ENCODE measurements at places on chromosomes 4 and X. TPM values are rescaled to one million over a fixed set of nuclear protein-coding genes. Genes with fewer than 3 reads are reported as not detected.

- DNase-seq = no peak
Measured at GRCh38 chr4:139554642-139554892, 1.5 kb downstream of the SETD7 start.

DNA sequence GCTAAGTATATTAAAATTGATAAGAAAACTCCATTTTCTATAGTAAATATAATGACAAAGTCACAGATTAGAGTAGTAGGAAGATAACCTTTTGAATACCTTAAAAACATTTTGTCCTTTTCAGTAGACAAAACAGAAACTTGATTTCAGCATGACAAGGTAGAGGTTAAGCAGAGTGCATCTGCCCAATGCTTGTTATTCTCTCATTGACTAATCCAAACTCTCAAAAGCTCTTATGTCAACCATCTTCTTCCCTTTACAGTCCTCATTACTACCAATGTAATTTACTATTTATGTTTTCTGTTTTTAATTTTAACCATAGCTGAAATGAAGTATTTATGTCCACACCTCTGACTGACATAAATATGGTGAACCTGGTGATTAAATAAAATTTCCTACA is 11.1 kb downstream of the NIPAL1 start:
- no peak for DNase-seq

OPRPN gene
- total RNA-seq = not detected

- DNase-seq = no peak
Measured at GRCh38 chrX:130902446-130902782, 595 bp downstream of the ENOX2 start.

JCHAIN gene
- total RNA-seq = 13.3 TPM

GRCh38 chr4:116953947-116954346 is 131.4 kb downstream of the TRAM1L1 start:
- no peak for DNase-seq

- DNase-seq = peak; percentile 63
Measured at GRCh38 chrX:136768469-136769084, 12.2 kb downstream of the ARHGEF6 start.

OPHN1 gene
- total RNA-seq = 19.6 TPM

DNA sequence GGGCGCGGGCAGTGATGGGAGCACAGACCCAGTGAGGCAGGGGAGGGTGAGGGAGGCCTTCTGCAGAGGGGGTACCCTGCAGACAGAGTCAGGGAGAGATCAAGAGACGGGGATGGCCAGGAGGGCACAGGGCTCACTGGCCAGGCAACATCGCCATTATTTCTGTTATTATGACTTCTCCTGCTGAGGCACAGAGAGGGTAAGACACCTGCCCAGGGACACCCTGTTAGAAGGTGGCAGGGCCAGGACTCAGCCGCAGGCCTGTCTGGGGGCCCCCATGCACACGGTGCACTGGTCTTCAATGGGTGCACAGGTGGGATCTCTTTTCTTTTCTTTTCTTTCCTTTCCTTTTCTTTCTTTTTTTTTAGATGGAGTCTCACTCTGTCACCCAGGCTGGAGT is 15.8 kb downstream of the BLOC1S4 start:
- DNase-seq = no peak

GRCh38 chr4:8506373-8507195 is 66.0 kb downstream of the TRMT44 start:
- peak; percentile 81 for DNase-seq

GRCh38 chrX:68932611-68933010 is 103.8 kb downstream of the EFNB1 start:
- DNase-seq = no peak
